SIG-M5 (cell line): ENCODE measurements at places on chromosomes 6 and 20.

GRCh38 chr20:32634041-32634805 is 39.5 kb downstream of the C20orf203 start:
- DNase-seq: no peak

DNA sequence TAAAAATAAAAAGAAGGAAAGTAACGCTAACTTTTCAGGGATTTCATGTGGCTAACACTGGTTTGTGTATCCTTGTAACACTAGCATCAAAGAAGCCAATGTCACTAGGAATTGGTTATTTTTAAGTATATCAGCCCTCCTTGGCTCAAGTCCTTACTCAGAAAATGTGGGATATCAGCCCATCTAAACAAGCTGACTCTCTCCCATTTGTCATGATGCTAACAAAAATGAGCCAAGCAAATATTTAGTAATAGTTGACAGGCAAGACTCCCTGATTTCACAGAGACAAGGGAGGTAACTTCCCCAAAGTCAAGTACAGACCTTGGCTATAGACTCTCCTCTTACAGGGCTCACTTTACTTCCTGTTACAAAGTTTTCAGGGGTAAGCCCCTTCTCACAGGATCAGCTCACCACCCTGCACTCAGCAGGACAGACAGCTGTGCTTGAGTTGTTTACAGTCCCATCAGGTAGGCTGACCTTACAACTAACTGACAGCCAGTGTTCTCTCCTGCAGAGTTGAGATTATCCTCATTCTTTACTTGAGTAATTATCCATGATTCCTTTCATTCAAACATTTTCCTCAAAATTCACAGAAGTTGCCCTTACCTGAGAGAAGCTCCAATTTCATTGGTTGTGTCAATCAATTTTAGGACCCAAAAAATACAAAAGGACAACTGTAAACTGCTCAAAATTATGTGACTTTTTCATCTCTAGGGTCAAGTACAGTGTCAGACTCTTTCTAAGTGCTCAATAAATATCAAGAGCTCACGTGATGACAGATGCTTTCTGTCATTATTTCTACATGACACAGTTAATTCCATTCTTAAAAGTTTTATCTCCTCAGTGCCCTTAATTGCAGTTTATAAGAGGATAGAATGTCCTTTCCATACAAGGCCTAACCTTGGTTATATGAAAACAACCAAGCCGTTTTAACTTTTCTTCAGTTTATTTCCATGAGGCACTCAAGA is 38.1 kb upstream of the BMP5 start:
- no peak for DNase-seq

- no peak for DNase-seq
These were observed 309.7 kb downstream of the SLC35F1 start for GRCh38 chr6:118216751-118217150.

DNA sequence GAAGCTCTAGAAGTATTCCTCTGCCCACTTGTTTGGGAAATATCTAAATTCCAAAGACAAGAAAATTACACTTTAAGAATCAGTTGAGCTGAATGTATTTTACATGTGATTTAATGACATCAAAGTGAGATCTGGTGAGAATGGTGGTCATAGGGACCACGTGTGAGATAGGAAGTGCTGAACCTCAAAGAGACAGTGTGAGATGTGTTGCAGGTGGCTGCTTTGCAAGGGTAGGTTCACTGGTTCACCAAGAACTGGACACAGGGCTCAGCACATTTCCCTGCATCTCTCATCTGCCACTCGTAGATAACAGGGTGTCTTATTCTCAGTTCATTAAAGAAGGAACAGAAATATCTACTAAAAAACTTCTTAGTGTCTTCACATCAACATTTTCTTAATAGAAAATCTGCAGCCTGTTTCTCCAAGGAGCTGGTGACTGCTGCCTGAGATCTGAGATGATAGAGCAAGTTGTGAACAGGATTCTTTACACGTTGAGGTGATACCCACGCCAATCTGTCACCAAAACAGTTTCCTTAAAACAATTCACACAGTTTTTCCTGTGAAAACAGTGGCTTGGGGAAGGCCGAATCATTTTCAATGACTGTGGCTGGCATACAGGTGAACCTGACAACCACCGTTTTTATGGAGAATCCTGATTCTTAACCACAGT is 7.2 kb downstream of the CCR6 start:
- DNase-seq: no peak

DNA sequence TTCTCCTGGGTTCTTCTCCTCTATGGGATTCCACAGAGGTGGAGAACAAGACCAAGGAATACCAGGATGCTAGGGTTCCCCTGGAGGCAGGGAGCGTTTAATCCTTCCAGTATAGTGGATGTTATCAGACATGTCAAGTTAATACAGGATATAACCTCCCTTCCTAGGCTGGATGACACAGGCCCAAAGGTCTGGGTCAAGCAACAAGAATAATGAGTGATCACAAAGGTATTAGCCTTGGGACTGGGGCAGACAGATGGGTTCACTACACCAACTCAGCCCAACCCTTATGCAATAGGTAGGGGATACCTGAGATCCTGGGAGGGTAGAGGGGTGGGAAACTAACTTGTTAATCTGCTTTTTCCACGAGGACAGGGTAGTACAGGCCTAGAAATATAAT is 690.3 kb downstream of the HTR1B start:
- no peak for DNase-seq

- DNase-seq: no peak
These were observed 161.7 kb upstream of the BMP5 start for GRCh38 chr6:56036916-56037600.

DNA sequence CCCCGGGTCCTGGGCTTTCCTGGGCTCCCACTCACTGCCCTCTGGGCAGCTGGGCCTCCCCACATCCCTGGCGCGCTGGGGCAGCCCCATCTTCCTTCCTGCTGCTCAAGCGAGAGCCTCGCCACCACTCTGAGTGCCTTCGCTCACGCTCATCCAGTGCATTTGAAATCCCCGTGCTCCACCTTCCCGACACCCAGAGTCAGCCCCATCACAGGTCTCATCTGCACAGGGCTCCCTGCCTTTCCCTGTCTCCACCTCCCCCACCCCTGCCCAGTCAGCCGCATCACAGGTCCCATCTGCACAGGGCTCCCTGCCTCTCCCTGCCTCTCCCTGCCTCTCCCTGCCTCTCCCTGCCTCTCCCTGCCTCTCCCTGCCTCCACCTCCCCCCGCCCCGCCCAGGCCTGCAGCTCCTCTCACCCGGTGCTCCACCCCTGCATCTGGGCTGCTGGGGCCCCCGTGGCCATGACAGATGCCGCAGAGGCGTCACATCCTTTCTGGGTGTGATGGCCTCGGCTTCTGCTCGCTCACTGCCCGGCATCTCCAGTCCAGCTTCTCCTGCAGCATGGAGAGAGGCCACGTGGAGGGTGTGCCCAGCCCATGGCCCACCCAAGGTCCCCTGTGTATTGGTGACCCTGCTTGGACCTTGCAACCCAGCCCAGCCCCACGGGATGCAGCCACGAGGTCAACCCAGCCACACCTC is 9.0 kb upstream of the BHLHE23 start:
- no peak for DNase-seq

GRCh38 chr20:17202673-17203072 is 24.2 kb upstream of the PCSK2 start:
- DNase-seq: no peak

- DNase-seq: no peak
These were observed 53.5 kb downstream of the COL21A1 start for GRCh38 chr6:56193846-56194245.

DNA sequence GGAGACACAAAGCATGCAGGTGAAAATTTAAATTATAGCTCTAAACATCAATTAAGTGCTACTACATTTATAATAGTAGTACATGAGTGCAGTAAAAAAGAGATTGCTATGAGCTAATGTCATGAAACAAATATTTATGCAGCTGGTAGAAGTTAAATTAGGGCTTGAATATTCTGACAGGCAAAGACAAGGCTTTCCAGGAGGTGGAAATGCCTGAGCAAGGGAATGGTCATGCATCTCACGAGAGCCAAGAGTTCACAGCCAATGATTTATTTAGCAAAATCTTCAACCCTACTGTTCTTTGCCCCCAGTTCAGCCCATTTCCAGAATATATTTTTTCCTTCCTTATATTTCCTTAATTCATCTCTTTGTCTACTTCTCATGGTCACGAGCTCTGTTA is 128.9 kb downstream of the HIVEP2 start:
- no peak for DNase-seq

DNA sequence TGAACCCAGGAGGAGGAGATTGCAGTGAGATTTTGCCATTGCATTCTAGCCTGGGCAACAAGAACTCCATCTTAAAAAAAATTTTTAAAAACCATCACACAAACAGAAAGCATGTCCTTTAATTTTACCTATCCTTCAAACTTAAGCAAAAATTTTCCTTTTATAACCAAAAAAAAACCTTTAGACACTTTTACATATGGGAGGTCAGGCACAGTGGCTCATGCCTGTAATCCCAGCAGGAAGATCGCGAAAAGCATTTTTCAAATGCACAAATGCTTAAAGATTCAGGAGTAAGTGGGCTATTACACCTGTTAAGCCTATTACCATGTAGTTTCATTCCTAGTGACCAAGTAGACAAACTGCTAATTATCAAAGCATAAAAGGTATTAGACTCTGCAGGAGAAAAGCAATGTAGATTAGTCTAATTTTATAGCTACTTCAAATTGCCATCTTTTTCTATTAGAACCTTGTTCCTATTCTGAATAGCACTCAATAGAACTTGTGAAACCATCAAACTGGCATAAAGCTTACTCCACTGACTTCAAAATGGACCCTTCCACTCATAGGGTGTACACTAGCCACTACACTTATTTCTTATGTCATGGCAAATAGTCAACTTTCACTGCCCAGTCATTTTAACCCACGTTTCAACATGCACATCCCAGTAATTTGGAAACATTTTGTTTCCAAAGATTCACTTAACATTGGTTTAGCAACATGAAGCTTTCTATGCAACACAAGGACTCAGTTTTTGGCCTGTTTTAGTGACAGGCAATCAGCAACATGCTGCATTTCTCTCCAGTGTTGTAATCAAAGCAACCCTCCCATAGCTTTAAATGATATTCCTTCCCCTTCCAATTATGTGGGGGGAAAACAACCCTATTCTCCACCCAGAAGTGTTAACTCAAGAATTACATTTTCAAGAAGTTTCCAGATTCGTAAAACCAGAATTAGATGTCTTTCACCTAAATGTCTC is 4.0 kb downstream of the EEF1A1 start:
- no peak for DNase-seq

DNA sequence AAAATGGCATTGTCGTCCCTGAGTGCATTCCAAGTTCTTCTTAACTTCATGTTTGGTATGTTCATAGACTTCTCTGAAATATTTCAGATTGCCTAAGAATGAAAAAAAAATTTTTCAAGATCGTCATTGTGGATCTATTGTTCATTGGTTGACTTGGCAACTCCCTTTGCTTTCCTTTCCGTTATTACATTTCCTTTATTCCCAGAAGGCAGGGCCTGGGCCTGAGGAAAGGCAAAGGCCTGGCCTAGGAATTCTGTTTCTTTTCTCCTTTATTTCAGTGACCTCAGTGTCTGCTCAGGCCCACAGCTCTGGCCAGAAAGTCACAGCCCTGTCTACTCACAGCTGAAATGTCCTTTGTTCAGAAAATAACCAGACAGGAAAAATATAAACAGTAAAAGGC is 401.6 kb upstream of the PLCB4 start:
- DNase-seq: no peak

DNA sequence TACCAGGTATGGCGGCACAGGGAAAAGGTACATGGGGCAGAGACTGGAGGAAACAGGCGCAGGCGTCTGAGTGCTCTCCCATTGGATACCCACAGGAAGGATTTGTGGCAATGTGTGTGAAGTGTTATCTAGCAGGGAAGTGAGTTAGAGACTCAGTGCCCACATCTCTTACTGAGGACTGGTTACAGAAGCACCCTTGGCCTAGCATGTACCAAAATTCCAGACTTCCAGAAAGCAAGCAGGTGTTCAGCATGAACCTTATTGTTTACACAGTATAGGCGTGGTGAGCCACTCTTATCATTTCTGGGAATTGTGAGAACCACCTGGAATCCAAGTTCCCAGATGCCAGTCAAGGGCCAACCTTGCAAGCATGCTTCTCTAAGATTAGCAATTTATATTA is 14.2 kb downstream of the MANBAL start:
- DNase-seq: no peak

- no peak for DNase-seq
These were observed 254.4 kb upstream of the TCF21 start for GRCh38 chr6:133634474-133634873.

GRCh38 chr6:121839896-121840295 is 404.4 kb downstream of the GJA1 start:
- no peak for DNase-seq

- no peak for DNase-seq
These were observed 2.9 kb downstream of the TNNC2 start for GRCh38 chr20:45823949-45824835.

GRCh38 chr6:161649068-161649467 is 375.2 kb upstream of the AGPAT4 start:
- no peak for DNase-seq

- DNase-seq: no peak
These were observed 18.6 kb upstream of the BCAS4 start for GRCh38 chr20:50776122-50776817.

DNA sequence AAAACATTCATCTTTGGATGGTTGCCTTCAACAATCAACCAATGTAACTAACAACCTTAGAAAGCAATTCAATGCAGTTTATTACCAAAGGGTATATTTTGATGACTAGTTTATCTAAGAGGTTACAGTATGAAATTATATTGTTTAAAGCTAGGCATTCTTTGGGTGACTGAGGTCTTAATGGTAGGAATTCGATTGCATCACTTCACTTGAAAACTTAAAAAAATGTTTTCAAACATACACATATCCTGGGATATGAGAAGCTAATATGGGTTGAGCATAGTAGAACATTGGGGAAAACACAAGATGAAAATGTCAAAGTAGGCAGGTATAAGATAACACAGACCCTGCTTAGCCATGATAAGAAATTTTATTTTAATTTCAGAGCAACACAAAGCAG is 144.6 kb upstream of the BMP5 start:
- DNase-seq: no peak

DNA sequence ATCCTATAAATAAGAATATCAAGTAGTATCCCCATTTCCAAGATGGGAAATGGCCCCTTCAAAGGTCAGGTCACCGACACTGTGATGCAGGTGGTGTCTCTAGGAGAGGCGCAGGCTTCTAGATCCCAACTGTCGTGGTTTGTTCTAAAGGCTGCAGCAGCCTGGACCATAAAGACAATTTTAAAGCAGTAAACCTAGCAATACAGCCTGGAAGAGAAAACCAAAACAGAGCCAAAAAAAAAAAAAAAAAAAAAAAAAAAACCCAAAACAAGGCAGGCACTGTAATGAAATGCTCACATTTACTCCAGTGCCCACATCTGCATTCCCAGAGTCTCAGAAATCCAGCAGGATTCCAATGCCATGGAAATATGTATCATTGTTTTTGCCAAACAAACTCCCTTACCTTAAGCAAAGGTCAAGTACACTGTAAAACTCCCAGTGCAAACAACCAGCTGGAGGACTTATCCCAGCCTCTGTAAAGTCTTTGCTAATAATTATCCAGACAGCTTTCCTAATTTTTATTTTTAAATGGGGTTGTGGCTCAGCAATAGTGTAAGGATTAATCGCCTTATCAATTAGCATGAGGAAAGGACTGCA is 98.2 kb downstream of the PSMG4 start:
- no peak for DNase-seq
